Gastrocnemius medialis (tissue), 4 donors: ENCODE measurements at places on chromosomes 16 and 17.

DNA sequence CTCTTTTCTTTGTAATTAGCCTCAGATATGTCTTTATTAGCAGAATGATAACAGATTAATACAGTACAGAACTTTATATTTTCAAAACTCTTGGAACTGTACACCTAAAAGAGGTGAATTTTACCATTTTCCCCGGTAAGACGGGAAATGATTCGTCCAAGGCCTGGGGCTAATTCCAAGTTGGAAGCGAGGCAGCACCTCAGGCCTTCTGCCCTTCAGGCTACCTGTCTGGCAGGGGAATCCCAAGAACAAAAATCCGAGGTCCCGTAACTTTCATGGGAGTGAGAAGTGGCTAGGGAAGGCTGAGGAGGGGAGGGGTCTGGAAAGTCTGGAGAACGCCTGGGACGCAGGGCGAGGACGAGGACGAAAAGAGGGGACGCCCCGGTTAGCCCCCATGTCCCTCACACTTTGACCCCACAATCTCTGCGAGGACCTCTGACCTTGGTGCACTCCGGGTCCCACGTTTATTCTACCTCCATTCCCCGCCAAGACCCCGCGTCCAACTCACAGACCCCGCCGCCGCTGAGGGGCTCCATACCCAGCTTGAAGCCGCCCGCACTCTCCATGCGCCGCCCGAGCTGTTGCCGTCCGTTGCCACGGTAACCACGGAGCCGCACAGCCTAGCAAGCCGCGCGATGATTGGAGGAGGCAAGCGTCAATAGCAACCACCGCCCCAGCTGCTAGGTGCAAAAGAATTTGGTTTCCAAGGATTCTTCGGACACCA lies at the start of gene HYDIN:
HYDIN (minus strand) TSS at position 601 of the 724 bp plus-strand sequence. CDS start 43,827 bp downstream, outside the sequence.
- no peak for DNase-seq

DNA sequence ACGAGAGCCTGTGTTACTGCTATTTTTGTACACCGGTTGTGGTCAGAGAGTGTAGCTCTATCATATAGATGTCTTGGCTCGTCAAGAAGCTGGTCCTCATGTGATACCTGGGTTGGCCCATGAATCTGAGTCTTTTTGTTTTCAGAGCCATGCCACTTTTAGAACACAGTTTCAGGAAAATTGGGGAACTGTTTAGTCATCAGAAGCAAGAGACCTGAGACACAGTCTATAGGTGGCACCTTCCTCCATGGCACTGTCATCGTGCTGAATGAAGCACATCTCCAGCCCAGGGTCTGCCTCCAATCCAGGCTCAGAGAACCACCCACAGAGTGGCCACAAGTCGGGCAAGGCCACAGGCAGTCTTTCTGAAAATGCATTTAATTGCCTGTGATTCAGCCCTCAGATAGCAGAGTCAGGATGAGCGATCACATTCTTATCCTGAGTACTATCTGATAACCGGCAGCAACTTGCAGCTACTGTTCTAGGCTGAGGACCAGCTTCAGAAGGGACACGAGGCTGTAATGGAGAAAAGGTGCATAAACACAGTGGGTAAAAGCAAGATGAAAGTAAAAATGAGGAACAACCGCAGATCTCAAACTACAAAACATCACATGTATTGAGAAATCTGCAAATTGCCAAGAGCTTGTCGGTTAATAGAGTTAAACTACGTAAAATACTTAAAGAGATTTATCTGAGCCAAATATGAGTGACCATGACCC lies 14.2 kb upstream of the HAPSTR1 start:
- no peak for DNase-seq

DNA sequence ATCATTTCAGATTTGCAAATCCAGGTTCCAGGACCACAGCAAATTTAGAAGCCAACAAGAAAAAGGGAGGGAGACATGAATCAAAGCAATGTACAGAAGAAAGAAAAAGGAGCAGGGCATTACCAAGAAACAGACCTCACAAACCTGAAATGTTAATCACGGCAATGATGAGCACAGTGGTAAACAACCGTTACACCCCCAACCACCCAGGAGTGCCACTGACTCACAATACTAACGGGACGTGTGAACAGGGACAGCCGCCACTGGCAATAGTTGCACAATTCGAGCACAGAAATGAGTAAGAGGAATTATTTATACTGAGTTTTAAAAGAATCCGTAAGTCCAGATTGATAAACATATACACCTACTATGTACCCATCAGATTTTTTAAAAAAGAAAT lies 13.8 kb downstream of the USP22 start:
- DNase-seq = peak; percentile 74

- no peak for DNase-seq
Measured at GRCh38 chr16:19520861-19521331, 1.0 kb downstream of the GDE1 start.

DNA sequence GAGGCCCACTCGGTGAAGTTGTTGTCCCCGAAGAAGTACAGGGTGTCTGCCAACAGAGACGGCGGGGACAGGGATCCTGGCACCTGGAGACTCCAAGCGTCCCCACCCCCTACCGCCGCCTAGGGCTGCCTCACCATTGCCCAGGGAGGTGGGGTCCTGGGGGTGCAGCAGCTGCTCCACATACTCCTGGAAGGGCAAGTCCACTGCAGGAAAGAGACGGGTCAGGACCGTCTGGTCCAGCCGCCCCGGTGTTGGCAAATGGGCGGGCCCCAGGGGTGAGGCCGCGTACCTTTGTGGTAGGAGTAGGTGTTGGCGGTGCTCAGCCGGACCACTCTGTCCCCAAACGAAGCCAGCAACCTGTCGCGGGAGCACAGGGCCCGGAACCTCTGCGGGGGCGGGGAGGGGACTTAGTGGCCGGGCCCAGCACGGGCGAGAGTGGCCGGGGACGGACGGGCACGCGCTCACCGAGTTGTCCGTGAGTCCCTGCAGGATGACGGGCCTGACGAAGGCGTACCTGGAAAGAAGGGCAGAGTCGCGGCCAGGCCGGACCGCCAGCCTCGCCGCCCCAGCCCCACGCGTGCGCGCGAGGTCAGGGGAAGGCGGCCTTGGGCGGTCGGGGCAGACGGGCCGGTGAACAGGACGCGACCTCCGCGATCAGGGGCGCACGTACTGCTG lies 601 bp downstream of the JMJD8 start:
- no peak for DNase-seq

DNA sequence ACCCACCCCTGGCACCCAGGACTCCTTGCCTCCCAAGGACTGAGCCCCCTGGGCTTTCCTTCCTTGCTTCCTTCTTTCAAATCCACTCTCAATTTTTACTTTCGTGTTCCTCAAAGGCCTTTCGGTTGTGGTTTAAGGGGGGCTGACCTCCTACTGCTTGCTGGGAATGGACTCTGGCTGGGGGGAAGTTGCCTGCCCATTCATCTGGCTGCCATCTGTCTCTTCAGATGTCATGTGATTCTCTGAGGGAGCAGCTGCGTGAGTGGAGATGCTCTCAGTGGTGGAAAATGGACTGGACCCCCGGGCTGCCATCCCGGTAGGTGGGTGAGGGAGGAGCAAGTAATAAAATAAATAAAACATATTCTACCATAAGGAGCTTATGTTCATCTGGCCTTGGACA lies 93.8 kb upstream of the RPRML start:
- DNase-seq = no peak

DNA sequence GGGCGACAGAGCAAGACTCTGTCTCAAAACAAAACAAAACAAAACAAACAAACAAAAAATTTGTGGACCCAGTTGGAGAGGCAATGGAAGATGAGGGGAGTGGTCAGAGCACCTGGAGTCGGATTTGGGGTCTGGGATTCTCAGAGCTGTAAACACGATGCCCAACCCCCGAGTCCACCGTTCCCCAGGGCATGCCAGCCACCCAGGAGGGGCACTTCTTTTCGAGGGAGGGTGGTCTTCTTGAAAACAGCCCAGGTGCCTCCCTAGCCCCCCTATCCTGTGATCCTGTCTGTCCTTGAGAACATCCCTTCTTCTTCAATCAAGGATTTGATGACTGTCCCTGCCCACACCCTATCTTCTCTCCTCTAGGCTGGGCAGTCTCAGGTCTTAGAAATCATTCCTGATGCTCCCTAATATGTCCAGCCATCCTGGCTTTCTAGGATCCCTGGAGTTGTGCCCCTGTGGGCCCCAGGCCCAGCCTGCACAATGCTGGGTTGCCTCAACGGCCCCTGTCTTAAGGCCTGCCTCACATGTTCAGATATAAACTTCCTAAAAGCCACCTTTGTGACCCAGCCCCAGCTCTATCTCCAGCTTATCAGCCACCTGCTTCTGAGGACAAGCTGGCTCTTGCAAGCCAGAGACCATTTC lies 3.1 kb upstream of the SLC13A2 start:
- DNase-seq = no peak

- no peak for DNase-seq
Measured at GRCh38 chr17:73028299-73028755, 64.2 kb downstream of the SLC39A11 start.

GRCh38 chr17:17402558-17402957 lies 74.2 kb upstream of the MED9 start:
- no peak for DNase-seq

DNA sequence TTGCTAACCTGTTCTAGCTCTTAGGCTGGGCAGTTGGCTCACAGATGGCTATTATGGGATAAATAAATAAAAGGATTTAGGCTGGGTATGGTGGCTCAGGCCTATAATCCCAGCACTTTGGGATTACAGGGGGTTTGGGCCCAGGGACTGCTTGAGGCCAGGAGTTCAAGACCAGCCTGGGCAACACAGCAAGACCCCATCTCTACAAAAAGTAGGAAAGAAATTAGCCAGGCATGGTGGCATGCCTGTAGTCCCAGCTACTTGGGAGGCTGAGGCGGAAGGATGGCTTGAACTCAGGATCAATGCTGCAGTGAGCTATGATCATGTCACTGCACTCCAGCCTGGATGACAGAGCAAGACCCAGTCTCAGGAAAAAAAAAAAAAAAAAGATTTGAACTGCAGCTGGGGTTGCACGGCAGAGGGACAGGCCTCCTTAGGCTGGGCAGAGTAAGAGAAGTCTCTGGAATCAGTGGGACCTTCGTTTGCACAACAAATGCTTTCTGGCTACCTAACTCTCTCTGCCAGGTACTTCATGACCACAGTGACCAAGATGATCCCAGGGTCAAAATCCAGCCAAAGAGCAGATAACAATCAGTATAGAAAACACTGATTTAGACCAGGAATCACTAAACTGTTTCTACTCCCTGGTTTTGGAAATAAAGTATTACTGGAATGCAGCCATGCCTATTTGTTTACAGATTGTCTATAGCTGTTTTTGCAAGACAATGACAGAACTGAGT lies 6.8 kb downstream of the RUSF1 start:
- DNase-seq = no peak

GRCh38 chr16:27754788-27755690 lies 205.1 kb downstream of the KATNIP start:
- DNase-seq = no peak
